T-cell (primary cell): ENCODE measurements at places on chromosomes 16 and 17.

GRCh38 chr16:51562891-51563290 is 411.8 kb upstream of the SALL1 start:
- no peaks in the 10 kb centered on the region for H3K27me3 ChIP-seq
- no peak overlapping the region for H3K27ac ChIP-seq
- H3K4me1 ChIP-seq: no peaks in the 10 kb centered on the region
- DNase-seq: no peak

GRCh38 chr17:57253362-57254065 is 2.8 kb upstream of the MSI2 start:
- H3K27ac ChIP-seq: no peak overlapping the region
- no peaks in the 10 kb centered on the region for H3K36me3 ChIP-seq
- H3K27me3 ChIP-seq: no peaks in the 10 kb centered on the region

- H3K4me3 ChIP-seq: no peak overlapping the region
- H3K4me1 ChIP-seq: peaks cover 3% of the 10 kb centered on the region
- no peaks in the 10 kb centered on the region for H3K27me3 ChIP-seq
- peaks cover 10% of the 10 kb centered on the region for H3K36me3 ChIP-seq
These were observed 226.2 kb downstream of the NTN1 start for GRCh38 chr17:9247401-9247938.

DNA sequence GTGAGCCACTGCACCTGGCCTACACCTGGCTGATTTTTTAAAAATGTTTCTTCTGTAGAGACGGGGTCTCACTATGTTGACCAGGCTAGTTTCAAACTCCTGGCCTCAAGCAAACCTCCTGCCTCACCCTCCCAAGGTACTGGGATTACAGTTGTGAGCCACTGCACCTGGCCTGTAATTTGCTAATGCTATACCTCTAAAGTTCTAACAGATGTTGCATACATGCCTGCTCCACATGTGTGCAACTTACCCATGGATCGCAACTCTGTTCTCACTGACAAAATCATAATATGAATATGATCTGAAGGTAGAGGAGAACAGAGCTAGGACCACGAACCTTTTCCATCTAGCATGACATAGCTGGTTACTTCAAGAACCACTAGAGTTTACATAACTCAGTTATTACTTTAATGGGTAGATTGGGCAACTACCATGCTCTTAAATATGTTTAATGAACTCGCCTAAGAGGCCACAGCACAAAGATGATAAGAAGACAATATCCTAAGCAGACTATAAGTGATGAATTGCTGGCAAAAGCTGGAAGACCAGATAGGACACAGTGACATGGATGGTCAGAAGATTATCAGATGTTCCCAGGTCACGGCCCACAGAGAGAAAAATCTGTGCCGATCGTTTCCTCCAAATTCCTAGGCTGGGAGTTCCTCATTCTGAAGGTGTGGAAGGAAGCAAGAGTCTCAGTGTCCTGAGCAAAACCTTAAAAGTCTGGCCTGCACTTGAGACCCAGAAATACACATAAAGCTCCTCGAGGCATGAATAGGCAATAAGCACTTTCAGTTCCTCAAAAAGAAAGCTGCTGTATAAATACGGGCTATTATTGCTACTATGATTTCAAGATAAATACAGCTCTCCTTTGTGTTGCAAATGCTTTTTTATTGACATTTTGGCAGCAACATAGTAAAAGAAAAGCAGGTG is 53.6 kb upstream of the ICAM2 start:
- DNase-seq: no peak
- H3K27me3 ChIP-seq: no peaks in the 10 kb centered on the region
- H3K36me3 ChIP-seq: peaks cover 73% of the 10 kb centered on the region
- peaks cover 2% of the 10 kb centered on the region for H3K4me1 ChIP-seq
- no peak overlapping the region for H3K4me3 ChIP-seq

DNA sequence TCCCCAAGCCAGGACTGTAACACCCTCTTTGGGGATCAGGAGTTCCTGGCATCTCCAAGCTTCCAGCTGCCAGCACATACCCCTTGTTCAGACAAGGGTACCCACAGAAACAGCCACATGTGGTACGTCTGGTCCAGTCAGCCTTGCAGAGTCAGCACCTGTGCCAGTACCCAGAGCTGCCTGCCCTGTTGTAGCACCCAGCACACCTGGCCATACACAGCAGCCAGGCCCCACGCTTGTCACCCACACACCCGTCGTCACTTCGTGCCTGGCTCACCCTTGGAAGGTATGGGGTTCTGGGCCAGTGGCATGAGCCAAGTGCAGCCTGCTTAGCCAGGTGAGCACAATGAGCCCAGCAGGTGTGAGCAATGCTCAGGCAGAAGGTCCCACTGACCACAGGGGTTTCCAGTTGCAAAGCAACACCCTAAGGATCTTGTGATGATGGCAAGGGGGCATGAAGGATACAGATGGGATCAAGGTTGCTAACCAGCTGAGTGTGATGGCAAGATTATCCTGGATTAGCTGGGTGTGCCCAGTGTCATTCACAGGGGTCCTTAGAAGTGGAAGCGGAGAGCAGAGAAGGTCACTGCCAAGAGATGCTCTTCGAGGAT is 202.3 kb downstream of the CPPED1 start:
- H3K36me3 ChIP-seq: no peaks in the 10 kb centered on the region
- peaks cover 16% of the 10 kb centered on the region for H3K27me3 ChIP-seq
- H3K27ac ChIP-seq: no peak overlapping the region
- no peak overlapping the region for H3K4me3 ChIP-seq
- no peaks in the 10 kb centered on the region for H3K4me1 ChIP-seq
- DNase-seq: no peak

- H3K4me3 ChIP-seq: no peak overlapping the region
- no peak for DNase-seq
- H3K36me3 ChIP-seq: peaks cover 16% of the 10 kb centered on the region
- H3K27me3 ChIP-seq: no peaks in the 10 kb centered on the region
- H3K27ac ChIP-seq: no peak overlapping the region
- peaks cover 58% of the 10 kb centered on the region for H3K4me1 ChIP-seq
These were observed 4.6 kb downstream of the CLUH start for GRCh38 chr17:2706911-2707510.

DNA sequence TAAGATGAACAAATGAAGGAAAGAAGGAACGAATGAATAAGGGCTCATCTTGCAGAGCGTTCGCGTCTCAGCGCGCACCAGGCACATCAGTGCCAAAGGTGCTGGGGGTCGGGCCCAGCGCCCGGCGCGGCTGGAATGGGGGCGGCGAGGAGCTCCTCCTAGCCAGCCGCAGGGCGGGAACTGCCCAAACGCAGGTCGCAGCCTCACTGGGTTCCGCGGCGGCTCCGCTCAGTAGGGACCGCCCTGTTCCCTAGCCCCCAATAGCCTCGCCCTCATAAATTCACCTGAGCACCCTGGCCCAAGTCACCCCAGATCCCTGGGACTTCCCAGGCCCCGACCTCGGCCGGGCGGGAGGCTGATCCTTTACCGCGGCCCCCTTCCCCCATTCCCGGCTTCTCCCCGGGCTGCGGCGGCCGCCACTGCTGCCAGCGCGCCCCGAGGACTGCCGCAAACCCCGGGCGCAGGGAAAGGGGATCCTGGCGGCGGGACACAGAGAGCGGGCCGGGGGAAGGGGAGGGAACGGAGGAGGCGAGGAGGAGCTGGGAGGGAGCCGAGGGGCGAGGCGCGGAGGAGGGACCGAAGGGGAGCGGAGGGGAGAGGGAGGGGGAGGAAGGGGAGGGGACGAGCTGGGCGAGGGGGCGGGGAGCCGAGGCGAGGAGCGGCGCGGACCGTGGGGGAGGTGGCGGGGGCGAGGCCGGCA is 377 bp upstream of the CRHR1 start:
- peak overlapping the region; percentile 0 for H3K4me3 ChIP-seq
- H3K27me3 ChIP-seq: peaks cover 16% of the 10 kb centered on the region
- H3K4me1 ChIP-seq: peaks cover 20% of the 10 kb centered on the region
- no peak for DNase-seq

DNA sequence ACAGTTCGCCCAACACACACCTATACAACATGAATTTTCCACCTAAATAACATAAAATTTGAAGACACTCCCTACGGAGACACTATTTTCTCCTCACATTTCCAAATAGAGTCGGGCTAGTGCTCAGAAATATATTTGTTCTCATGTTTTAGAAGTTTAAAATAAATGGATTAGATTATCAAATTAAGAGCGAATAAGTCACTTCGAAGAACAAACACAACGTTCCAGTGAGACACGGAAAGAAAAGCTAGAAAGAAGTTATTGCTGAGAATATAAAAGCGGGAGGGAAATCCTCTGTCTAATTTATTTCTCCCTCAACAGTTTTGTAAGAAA is 2.0 kb upstream of the HS3ST3B1 start:
- DNase-seq: no peak
- H3K4me3 ChIP-seq: peak overlapping the region; percentile 94
- H3K27me3 ChIP-seq: peaks cover 49% of the 10 kb centered on the region
- H3K36me3 ChIP-seq: no peaks in the 10 kb centered on the region
- no peak overlapping the region for H3K27ac ChIP-seq

DNA sequence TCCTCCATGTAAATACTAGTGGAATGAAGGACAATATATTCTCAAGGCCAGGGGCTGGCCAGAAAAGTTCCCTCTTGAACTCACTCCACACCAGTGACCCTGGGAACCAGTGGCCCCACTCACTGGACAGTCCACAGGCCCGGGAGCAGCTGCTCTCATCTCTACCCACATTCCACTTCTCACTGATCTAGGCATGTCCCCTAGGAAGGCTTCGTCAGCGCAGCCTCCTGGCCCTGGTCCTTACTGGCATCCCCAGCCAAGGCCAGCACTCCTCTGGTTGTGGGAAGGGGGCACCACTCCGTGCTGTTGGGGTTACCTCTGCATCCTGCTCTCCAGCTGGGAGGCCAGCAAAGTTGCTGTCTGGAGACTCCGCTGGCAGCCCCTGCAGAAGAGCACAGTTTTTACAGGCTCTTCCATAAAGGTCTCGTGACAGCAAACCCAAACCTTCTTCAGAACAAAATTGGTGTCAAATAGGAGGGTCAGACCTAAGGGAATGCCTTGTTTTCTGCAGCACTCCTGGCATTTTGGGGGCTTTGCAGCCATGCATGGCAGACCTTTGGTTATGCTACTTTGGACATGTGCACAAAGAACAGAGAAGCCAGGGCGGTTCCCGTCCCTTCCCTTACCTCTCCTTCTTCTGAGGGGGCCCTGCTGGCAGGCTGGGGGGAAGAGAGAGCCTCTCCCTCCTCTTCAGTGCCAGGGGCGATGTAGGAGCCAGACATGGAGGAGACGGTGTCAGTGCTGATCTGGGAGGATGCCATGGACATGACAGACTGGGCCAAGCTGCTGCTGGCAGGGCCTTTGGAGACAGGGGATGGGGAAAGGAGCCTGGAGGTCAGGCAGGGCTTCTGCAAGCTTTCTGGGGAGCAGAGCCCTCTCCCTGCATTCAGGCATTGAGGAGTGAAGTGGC is 14.1 kb upstream of the FOXJ1 start:
- H3K27ac ChIP-seq: no peak overlapping the region
- H3K36me3 ChIP-seq: peaks cover 9% of the 10 kb centered on the region
- no peak for DNase-seq
- H3K4me3 ChIP-seq: no peak overlapping the region

GRCh38 chr17:34485999-34486398 is 93.4 kb upstream of the TMEM132E start:
- H3K4me1 ChIP-seq: no peaks in the 10 kb centered on the region
- no peak overlapping the region for H3K27ac ChIP-seq
- no peak for DNase-seq
- H3K36me3 ChIP-seq: no peaks in the 10 kb centered on the region
- H3K4me3 ChIP-seq: no peak overlapping the region
- H3K27me3 ChIP-seq: peaks cover 52% of the 10 kb centered on the region

DNA sequence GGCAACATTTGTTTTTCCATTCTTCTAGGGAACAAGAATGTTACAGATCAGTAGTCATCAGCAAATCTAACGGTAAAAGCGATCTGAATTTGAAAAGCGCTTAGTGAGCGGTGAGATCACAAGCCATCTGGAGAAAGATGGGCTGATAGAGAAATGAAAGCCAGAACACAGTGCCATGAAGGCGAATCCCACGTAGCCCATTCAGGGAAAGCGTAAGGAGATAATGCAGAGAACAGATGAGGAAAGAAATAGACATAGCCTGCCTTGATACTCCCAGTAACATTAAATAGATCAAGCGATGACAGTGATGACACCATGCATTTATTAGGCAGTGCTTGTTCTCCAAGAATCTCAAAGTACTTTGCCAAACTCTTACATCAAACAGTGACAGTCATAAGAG is 183.1 kb upstream of the PSMD7 start:
- no peaks in the 10 kb centered on the region for H3K4me1 ChIP-seq
- H3K36me3 ChIP-seq: no peaks in the 10 kb centered on the region
- H3K27ac ChIP-seq: no peak overlapping the region
- H3K4me3 ChIP-seq: no peak overlapping the region

- no peak for DNase-seq
- H3K27ac ChIP-seq: no peak overlapping the region
- no peak overlapping the region for H3K4me3 ChIP-seq
These were observed 133.2 kb upstream of the AXIN2 start for GRCh38 chr17:65694601-65695000.

DNA sequence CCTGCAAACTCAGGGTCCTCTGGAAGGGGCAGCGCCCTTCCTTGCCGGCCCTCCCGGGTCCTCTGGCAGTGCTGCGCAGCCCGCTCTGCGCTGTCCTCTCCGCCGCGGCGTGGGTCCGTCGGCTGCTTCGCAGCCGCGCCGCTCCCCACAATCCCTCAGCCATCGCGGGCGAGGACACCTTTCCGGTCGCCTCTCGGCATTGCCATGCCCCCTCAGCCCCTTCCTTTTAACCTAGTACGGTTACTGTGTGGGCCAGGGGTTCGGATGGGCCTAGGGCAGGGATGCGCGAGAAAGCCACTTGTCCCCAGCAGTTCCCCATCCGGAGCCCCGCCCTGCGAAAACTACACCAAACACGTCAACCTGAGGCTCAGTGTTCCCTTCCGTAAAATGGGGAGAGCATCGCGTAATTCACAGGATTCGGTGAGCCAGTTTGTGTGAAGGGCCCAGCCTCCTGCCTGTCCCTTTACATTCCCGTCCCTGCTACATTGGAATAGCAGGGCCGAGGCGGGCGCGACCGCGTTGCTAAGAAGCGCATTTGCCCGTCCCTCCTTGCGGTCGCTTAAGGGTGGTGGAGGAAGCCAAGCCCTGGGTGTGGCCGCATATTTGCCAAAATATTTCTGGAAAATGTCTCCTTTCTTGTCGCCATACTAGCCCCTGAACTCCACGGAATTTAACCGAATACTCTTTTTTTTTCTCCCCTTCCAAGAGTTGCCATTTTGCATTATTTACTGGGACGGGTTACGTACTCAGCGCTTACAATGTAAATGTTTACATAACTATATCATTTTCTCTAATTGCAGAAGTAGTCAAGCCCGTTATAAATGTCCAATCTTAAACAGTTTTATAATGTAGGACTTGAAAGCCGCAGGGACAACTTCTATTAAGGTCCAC is 13.2 kb downstream of the COPZ2 start:
- no peaks in the 10 kb centered on the region for H3K27me3 ChIP-seq
- peak overlapping the region; percentile 8 for H3K27ac ChIP-seq
- H3K4me1 ChIP-seq: peaks cover 36% of the 10 kb centered on the region
- no peaks in the 10 kb centered on the region for H3K36me3 ChIP-seq
- H3K4me3 ChIP-seq: peak overlapping the region; percentile 49
- DNase-seq: no peak

GRCh38 chr16:89633064-89633631 is 19.7 kb downstream of the DPEP1 start:
- no peaks in the 10 kb centered on the region for H3K36me3 ChIP-seq
- no peak overlapping the region for H3K27ac ChIP-seq
- no peak for DNase-seq
- H3K27me3 ChIP-seq: no peaks in the 10 kb centered on the region
- H3K4me3 ChIP-seq: no peak overlapping the region
